ENCODE measurements at places on chromosomes 6 and 20.

DNA sequence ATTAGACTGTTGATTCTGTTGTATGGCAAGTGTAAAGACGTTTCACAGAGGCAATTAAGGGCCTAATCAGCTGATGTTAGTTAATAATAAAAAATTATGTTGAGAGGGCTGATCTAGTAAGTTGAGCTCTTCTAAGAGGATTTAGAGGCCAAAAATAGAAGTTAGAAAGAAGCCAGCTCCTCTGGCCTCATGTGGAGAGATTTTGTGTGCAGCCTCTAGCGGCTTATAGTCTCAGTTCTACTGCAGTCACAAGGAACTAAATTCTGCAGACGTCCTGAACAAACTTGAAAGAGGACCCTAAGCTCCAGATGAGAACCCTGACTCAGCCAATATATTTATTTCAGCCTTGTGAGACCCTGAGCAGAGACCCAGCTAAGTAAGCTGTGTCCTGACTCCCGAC lies 498.6 kb downstream of the BTBD3 start:
- no peak for DNase-seq

DNA sequence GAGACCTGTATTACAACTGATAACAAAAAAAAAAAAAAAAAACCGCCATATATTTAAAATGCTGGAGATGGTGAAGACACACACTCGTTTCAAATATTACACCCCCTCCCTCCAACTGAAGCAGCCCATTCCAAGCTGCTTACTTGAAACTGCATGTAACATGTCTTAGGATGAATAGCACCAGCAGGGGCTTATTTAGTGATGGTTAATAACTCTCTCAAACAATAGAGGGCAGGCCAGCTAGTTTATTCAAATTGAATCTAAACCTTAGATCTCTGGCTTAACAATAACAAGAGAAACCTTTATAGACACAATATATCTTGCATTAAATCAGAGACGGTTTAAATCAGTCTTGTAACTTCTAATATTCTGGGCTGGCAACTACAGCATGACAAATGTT lies 9.3 kb upstream of the JPH2 start:
- DNase-seq: no peak

DNA sequence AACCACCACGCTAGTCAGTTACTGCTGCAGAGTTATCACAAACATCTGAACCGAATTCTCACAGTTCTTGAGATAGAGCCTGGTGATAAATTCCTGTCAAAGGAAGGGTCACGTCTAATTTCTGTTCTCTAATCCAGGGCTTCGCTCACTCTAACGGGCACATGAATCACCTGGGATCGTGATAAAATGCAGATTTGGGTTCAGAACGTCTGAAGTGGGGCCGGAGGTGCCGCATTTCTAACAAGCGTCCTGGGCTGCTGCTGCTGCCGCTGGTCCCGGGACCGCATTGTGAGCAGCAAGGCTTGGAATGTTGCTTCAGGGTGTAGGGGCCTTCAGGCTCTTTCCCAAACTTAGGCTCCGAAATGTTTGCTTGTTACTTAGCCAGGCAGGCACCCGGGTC lies 264.1 kb downstream of the CDC5L start:
- DNase-seq: no peak

- DNase-seq: peak; percentile 80
Observed at GRCh38 chr20:35369804-35370203, 42.0 kb downstream of the UQCC1 start.

GRCh38 chr20:36481380-36482043 lies 59.8 kb upstream of the MYL9 start:
- DNase-seq: no peak

GRCh38 chr20:40980106-40980827 lies 48.4 kb upstream of the TOP1 start:
- DNase-seq: no peak

DNA sequence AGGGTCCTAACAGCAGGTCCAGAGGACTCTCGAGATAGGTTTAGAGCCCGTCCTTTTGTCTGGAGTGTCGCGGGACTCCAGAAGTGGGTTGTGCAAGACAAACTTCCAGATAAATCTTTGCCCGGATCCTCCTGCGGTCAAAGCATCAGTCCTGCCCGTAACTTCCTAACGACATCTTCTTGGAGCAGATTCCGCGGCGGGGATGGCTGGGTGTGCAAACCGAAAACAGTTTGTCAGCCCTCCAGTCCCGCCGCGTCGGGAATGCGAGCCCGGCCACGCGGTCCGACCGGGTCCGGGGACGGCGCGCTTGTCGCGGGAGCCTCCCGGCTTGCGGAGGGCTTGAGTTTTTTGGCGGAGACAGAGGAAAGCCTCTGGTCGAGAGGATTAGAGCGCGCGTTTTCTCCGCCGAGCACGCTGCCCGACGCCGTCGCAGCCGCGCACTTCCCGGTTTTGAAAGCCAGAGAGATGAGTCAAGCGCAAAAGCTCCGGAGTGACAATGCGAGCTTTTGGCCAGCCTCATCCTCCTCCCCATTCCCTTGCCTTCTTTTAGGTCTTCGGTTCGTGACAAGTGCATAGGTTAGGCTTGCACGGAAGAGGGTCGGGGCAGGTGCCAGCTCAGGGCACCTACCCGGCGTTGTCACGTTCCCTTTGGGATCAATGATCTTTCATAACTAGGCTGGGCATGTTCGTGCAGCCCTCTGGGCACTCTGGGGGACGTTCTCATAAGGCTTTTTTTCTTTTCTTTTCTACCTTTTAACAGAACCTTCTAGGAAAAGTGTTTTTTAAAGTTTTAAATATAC lies 91.3 kb upstream of the PRDM1 start:
- peak; percentile 63 for DNase-seq

DNA sequence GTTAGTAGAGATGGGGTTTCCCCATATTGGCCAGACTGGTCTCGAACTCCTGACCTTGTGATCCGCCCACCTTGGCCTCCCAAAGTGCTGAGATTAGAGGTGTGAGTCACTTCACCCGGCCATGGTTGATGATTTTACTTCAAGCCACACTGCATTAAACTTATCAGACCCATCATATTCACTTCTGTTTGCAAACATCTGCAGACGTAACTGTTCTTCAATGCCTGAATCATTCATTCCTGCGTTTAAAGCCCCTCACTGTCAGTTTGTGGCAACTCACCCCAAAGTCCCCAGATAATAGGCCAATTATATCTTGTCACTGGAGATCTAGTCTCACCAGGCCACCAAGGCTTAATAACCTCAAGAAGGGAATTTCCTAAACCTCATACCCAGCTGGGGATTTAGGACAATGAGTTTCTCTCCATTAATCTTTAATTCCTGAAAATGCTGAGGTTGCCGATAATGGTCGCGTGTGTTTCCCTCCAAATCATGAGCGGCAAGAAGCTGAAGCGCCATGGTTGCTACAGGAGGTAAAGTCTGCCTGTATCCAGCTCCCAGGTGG lies 229.6 kb downstream of the LY86 start:
- no peak for DNase-seq

DNA sequence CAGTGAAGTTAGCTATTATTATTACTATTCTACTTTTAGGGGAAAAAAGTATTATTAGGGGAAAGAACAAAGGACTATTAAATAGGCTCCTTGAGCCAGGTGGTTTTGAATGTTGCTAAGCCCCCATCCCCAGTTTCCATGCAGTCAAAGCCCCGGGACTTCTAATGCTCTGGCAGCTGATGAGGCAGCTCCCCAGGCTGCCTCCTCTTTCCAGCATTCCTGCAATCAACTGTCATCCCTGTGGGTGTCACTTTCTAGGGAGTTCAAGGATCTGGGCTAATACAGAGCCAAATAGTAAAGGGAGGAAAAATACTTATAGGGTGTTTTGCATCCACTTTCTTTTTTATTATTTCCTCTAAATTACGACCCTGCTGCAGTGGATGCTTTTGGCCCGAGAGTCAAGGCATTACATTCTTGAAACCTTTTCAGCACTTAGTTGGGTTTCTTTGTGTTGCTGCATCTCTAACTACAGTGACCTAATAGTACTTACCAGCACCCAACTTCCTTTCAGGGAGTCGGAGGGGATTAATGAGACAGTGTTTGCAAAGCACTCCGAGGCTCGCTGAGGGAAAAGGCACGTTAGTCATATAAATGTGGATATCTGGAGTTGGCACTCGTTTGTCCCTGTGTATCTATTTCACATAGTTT lies 303.9 kb upstream of the MAP3K7 start:
- DNase-seq: no peak

GRCh38 chr6:51472745-51473487 lies 614.5 kb downstream of the PKHD1 start:
- DNase-seq: no peak

DNA sequence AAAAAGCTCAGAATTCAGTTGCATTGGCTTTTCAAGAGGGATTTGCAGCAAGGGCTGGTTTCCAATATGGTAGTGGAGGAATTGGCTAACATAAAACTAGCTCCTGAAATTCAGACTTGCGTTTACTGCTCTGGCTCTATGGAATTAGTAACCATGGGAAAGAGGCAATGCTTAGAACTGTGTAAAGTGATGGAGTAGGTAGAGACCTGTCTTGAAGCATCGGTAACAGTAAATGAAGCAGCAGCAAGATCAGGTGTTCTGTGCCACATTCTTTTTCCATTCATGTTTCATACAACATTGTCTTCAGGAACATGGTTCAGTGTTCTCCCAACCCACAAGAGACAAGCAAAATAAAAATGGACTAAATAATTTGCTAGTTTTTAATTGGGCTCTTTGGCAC lies 6.5 kb downstream of the IRF4 start:
- no peak for DNase-seq

- DNase-seq: no peak
Observed at GRCh38 chr6:106790935-106791334, 161.6 kb downstream of the QRSL1 start.

DNA sequence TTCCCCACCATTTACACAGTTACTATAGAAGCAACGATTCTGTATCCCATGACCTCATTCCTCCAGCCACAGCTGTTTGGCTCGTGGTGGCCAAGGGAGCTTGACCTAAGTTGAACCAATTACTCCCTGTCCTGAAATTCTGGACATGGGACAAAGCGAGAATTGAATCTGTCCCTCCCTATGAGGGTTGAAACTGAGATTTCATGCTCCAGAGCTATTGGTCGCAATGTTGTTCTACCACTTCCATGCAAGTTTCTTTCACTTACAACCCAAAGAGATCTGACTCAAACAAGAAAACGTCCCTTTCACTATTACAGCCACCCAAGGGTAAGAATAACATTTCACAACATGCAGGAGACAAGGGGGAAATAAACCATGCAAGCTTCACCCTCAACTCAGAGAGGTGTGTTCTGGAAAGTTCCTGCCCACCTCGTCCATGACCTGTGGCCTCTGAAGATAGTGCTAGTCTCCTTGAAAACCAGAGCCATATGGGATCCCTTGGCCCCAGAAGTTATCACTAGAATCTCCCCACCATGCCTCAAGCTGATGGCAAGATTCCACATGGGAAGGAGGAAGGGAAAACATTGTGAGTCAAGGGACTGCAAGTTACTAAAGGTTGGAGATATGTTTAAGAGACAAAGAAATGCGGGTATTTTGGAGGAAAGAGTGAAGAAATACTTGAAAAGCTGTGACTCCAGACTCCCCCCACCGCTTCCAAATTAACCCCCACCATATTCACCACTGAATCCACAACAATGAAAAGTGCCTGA lies 74.5 kb upstream of the SRSF6 start:
- DNase-seq: no peak

GRCh38 chr6:57298741-57299140 lies 18.7 kb upstream of the PRIM2 start:
- DNase-seq: no peak

- no peak for DNase-seq
Observed at GRCh38 chr6:73514746-73515110, 6.1 kb downstream of the EEF1A1 start.

DNA sequence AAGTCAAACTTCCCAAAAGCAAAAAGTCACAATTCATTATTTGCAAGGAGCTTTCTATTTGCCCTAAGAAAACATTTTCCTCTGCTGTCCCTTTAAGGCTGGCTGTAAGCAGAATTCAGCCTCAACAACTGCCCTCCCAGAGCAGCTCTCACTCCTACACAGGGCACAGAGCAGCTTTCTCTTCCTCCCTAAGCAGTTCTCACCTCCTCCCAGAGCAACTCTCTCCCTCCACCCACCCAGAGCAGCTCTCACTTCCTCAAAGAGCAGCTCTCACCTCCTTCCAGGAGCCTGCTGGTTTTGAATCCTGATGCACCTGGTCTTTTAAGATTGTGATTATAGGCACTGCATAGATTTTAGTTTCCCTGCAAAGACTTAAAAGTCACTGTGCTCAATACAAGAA lies 120.6 kb upstream of the TMEM181 start:
- no peak for DNase-seq

- DNase-seq: peak; percentile 64
Observed at GRCh38 chr6:72950114-72950860, 275.0 kb downstream of the KHDC1L start.

All from astrocyte of the spinal cord (primary cell).